ENCODE measurements at places on chromosomes 3 and 15.

DNA sequence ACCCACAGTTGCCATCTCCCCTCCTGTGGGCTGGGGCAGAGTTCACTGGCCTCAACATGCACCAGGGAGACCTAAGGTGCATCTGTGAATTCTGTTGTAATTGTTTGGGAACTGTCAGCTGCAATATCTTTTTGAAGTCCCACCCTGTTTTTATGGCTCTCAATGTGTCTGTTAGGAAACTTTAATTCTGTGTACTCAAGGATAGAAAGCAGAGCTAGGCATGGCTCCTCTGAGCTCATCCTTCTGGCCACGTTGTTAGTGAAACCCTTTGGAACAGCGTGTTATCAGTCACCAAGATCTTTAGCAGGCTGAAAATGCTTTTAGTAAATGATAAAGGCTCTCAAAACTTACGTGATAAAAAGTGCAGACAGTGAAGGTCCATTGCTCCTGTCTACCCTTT is 33.6 kb upstream of the MTMR10 start:
- no peak for DNase-seq

DNA sequence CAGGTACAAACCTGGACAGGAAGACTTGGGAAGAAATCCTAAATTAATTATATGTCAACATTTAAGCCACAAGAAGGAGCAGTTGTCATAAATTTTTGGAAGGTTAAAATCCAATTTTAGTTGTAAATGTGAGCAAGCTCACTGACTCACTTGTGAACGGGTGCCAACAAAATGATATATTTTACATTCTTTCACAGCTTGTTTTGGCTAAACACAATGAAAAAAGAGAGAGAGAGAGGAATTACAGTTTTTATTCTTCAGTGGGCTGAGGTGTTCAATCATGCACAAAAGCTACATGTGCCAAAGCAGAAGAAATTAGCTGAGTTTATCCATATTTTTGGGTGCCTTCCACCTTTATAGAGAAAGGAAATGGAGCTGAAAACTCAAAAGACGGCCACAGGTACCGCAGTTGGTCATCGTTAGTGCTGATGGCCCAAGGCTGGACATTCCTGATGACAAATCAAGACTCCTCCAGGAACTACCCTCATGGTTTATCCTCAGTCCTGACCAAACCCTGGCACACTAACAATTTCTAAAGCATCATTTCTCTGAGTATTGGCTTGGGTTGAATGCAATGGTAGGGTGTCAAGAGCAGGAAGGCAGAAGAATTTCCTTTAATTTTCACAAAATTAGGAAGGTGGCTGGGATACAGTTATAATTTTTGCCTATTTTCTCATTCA is 37.6 kb upstream of the WNT5A start:
- no peak for DNase-seq

DNA sequence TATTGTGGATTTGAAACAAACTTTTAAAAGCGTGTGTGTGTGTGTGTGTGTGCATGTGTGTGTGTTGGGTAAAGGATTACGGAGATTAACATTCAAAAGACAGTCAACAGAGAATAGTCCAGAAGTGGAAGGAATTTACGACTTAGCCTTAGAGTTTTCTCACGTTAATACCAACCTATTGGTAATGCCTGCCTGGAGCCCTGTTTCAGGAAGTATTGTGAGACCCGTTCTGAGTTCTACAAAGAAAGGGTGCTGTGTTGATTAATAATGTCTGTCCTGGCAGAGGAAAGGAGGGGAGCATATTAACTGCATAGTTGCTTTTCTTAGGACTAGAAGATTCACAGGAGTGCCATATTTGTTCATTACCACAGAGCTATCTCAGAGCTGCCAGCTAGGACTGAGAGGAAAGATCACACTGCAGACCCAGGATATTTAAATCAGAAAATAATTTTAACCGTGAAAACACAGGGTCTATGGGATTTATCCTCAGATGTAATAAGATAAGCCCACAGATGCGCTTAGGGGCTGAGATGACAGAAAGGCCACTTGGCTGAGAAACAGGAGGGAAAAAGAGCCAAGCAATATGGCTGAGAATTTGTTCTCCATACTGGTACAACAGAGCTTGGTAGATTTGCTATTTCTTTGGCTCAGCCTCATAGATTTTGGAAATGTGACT is 40.5 kb upstream of the FRMD4B start:
- DNase-seq, result no peak

DNA sequence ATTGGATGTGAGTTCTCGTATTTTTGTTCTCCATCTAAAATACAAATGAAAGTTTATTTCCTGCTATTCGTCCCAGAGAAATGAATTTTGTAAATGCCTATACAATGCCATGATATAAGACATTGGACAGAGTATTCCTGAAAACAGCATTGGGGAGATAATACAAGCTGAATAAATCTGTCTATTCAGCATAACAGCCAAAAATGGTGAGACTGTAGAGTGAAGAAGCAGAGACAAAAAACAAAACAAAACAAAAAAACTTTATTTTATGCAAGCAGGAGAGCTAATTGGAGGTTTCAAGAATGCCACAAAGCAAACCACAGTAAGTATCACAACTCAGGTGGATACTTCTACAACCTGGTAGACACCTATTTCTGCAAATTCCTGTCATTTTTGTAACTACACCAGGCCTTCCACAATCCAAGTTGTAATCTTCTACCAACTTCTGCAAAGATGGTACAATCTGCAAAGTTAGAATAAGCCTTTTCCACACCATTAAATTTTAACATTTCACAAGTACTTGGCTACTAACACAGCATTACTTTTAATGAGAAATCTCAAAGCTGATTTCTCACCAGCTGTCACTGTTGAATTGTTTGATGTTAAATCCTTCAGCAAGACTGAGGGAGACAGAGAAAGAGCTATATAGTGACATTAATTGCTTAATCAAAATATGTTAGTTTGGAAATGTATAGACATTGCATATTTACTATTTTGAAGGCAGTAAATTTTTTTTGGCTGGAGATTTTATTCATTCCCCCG is 163.1 kb downstream of the CLSTN2 start:
- no peak for DNase-seq

DNA sequence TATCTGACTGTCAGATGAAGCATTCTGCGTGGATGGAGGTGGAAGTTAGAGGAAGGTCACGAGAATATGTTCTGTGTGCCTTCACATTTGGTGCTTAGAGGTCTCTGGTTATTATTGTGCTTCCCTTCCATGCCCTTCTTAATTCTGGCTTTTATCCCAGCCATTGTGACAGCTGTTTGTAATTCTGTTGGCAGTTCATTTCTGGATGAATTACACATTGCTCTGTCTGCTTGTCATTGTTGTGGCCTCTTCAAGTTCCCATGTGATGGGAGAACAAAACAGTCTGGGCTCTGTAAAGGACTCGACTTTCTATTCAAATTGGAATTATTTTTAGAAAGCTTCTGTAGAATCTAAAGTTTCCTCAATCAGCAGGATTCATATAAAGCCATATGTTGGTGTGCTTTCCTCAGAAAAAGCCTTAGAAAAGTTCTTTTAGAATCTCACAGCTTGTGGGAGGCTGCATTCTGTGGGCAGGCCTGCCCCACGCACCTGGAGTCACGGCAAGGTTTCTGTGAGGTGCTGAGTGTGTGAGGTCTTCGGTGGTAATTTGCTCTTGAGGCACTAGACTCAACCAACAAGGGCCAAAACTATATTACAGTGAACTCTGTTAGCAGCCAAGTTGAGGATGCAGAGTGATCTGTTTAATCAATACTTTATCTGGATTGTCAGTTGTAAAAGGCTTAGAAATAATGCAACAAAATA is 397.4 kb upstream of the AZI2 start:
- no peak for DNase-seq

DNA sequence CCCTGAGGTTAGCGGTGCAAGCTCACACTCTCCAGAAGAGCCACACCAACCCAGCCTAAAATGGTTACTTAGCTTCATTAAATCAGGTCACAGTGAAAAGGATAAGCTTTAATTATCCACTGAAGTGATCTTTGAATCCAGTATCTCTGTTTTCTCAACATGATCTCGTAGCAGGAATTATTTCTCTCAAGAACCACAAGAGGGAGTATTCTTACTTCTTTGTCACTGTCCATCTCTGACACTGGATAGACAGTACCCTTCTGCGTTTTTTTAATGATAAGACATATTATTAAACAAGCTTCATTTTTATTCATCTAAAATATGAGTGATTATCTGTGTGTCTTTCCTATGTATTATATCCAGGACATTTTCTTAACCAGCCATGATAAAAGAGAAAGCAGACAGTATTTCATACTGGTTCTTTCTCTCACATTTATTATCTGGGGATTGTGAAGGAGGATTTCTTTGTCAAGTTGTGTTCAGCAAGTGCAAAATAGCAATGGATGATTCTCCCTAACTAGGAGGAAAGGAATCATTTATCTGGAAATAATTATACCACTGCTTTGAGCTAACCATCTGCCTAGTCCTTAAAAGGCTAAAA is 105.4 kb upstream of the CCDC54 start:
- no peak for DNase-seq

DNA sequence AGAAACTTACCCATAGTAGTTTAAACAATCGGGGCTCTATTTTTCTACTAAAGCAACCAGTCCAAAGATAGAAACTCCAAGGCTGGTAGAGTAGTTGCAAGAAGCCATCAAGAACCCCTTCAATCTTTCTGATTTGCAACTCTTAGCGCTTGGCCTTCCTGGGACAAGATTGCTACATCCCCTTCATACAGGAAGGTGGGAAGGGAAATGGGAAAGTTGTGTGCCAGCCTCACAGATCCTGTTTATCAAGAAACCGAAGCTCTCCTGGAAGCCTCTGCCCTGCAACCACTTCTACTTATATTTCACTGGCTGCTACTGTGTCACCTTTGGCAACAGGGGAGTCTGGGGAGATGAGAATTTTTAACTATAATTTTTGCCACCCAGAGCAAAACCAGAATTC is 46.2 kb downstream of the OSBPL10 start:
- DNase-seq, result no peak

- DNase-seq, result no peak
Observed at GRCh38 chr3:12182687-12183441, 24.2 kb upstream of the TIMP4 start.

DNA sequence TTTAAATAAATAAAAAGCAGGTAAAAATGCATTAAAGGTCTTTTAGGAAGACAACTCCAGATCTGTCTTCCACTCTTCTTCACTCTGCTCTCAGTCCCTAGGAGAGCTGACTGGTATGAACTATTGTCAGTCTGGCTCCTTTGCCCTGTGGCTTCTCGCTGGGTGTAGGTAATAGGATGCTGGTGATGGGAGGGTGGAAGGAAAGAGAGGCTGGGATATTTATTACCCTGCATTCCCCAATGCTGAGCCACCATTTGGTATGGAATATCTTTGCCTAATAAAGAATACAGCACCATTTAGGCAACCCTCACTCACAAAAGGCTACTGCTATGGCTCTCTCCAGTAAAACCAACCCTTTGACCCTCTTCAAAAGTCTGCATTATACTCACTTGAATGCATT is 326.9 kb downstream of the CNTN3 start:
- DNase-seq, result no peak

DNA sequence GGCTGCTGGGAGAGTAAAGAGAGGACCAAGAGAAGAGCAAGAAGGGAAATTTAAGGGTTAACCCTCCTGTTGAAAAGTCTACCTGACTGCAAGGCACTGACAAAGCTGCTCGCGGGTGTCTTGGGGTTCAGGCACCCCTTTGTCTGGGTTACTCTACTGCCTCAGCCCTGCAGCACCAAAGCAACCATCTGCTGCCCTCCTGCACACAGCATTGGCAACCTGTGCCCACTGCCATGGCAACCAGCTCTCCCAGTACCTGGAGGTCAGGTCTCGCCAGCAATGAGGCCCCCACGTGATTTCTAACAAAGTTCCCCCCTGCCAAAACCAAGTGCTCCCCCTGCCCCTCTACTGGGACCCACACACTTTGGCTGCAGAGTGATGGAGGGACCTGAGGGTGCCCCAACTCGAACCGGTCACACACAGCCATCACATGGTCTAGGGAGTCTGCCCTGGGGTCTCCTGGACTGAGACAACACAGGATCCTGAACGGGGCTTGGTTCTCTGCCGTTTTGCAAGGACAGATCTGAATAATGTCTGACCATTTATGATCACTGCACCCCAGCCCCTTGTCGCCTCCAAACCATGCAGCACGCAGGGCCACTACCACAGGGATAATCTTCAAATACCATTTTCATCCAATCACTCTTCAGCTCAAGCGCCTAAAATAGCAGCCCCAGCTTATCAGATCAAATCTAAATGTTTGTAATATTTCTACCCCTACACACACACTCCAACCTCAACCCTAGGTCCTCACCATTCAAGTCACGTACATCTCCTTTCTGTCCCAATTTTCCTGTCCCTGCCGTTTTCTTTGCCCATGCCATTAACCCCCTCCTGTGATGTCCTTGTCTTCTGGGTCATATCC is 50.7 kb downstream of the ADCY5 start:
- no peak for DNase-seq

DNA sequence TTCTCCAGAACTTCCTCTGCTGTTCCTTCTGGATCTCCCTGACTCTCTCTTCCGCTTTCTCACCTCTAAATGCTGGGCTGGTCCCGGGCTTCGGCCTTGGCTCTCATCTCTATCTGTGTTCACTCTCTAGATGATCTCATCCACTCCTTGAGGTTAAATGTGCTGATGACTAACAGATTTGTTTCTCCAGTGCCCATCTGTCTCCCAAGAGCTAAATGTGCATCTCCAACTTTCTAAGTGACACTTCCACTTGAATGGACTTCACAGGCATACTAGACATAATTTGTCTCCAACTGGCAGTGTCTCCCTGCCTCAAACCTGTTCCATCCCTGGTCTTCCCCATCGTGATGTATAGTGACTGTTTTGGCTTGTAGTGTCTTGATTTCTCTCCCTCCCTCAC is 95.3 kb downstream of the ITPR1 start:
- no peak for DNase-seq

DNA sequence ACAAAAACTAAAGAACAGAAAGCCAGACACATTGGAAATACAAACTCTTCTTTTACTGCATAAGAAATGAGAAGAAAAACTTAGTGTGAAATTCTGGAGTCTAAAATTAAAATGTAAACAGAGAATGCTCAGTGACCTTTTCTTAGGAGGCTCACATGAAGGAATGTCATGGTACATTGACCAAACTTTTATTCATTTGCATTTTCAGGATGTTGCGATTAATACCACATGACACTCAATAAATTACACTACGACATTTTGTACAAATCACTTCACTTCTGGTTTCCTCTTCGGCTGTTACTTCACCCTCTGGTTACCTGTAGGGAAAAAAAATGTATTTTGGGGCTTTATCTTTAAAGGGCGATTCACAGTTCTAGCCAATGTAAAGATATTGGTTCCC is 56.4 kb upstream of the ACTC1 start:
- DNase-seq, result no peak

GRCh38 chr3:14630404-14631100 is 21.0 kb upstream of the CCDC174 start:
- no peak for DNase-seq

DNA sequence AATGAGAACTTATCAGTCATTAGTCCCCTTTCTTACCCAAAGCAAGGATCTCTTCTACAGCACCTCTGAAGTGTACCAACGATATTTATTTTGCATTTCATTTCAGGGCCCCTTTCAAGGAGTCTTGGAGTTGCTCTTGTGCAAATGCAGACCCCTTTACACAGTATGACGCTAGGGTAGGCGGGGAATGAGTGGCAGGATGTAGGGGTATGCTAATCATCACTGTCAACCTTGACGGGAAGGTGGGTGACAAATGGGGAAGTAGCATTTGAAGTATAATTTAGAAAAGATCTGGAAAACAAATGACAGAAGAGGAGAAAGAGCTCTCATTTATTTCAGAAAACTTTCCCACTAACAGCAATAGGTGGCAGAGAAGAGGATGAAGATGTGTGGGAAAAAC is 94.4 kb downstream of the LRRN1 start:
- no peak for DNase-seq

Measured in stimulated activated CD4-positive, alpha-beta T cell treated with anti-CD3 and anti-CD28 coated beads, Interleukin-15, amount 100 ng/mL, for 1 hour (primary cell).